PC-9 (cell line): ENCODE measurements at places on chromosomes 1 and 21. TPM values are rescaled to one million over a fixed set of nuclear protein-coding genes. Genes with fewer than 3 reads are reported as not detected.

Gene PTPRU
- 31.4 and 44.3 TPM in 2 replicates for total RNA-seq

DNA sequence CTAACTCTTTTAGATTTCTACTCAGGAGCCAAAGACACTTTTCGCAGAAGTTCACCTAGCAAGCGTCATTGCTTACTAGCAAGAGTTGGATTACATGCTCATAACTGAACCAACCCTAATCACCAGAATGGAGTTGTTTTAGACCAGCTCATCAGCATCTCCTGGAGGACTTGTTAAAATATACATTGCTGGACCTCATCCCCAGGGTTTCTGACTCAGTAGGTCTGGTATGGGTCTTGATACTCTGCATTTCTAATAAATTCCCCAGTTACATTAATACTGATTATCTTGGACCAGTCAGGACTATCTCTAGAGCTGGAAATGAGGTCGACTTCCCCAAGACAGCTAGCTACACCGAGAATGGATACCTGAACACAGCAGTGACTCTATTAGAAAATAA lies 9.7 kb upstream of the PRDX6 start:
- no peak for DNase-seq

DNA sequence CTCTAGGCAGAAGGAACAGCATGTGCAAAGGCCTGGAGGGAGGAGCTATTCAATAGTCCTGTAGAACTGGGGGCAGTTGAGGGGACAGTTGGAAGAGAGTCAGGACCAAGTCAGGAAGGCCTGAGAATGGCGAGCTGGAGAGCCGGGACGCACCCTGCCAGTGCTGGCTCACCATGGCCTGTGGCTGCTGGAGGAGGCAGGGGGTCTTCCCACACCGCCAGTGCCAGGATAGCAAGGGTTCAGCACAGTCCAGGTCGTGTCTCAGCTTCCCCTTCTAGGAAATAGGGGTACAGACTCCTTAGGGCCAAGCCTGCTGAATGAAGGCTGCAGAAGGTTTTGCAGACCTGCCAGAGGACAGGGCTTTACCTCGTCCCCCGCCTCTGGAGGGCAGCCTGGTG lies 7.3 kb downstream of the PODN start:
- DNase-seq = no peak

- DNase-seq = no peak
Observed at GRCh38 chr1:7576946-7577657, 194.0 kb upstream of the VAMP3 start.

DNA sequence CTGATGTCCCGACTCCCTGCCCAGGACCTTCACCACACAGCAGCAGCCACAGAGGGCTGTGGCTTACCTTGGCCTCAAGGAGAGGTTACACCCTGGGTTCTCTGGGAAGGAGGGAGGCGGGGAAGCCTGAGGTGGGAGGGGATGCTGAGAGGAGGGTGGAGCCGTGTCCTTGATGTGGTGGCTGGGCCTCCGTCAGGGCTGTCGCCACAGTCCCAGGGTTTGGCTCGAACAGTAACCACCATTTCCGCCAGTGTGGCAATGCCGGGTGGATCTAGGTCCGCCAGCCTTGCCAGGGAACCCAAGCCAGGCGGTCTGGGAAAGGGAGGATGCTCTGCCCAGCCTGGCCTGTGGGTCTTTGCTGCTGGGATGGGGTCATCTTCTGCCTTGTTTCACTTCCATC lies 18.4 kb upstream of the CDCA8 start:
- no peak for DNase-seq
